ENCODE measurements at places on chromosomes 12 and 14.
A peak's percentile ranks its signal among the peaks of the same experiment; 100 is the strongest.

GRCh38 chr14:59510001-59510400 lies 25.7 kb downstream of the JKAMP start:
- DNase-seq = no peak

GRCh38 chr14:65941091-65941490 lies 528.6 kb downstream of the FUT8 start:
- DNase-seq = no peak

GRCh38 chr12:108482717-108483212 lies 32.3 kb upstream of the FICD start:
- no peak for DNase-seq

- DNase-seq = peak; percentile 92
These were observed 55.6 kb upstream of the PPP2R5C start for GRCh38 chr14:101705733-101706508.

DNA sequence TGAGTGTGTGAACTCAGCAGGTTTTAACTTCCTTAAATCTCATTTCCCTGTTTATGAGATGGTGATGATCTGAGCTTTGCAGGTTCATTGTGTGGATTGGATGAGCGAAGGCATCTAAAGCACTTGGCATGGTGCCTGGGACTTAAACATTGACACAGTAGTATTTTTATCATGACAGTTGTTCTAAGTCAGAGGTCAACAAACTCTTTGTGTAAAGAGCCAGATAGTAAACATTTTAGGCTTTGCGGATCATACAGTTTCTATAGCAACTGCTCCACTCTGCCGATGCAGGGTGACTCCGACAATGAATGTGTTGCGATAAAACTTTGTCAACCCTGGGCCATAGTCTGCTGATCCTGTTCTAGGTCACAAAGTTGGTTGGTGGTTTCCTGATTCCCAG lies 25.2 kb downstream of the SLC24A4 start:
- peak; percentile 18 for DNase-seq

GRCh38 chr14:50726372-50727107 lies 58.4 kb upstream of the SAV1 start:
- no peak for DNase-seq

DNA sequence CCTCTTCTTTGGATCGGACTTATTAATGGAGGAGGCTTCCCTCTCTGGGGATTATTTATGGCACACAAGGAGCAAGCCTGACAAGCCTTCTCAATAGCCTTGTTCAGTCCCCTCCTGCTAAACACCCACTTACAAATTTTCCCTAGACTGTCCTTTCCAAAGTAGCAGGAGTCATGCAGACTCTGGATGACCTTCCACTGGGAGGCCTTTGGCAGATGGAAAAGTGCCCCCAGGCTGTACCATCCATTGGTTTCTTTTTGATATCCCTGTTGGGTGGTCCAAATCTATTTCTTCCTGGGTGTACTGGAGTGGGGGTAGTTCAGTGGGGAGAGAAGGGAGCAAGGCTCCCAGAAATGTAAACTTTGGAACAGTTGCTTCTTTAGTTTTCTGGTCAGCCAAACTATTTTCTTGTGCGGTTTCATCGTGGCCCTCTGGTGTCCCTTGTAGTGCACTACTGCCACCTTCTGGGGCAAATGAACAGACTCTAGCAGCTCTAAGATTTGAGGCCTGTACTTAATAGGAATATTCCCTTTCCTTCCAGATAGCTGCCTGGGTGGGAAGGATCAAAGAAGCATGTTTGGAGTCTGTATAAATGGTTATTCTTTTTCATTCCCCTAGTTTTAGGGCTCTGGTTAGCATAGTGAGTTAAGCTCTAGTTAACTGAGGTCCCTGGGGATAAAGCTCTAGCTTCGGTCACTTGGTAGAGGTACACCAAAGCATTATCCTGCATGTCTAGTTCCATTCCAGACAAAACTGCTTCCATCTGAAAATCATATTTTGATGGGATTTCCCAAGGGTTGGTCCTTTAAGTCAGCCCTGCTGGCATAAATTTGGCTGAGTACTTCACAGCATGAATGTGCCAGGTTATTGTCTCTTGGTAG lies 409.5 kb downstream of the SLC6A15 start:
- DNase-seq = peak; percentile 26

DNA sequence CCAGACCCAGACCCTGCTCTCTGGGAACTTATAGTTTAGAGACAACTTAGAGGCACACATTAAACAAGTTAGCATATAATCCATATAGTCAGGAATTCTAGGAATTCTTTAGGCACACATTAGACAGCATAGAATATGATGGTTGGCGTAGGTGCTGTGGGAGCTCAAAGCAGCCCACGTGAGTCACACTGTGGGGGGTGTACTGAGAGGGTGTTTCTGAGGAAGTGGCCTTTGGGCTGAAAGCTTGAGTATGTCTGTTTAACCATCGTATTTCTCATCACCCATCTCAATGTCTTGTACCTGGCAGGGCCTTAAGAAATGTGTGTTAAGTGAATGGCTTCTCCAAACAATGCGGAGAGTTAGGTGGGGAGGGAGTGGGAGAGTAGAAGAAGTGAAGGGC lies 67.2 kb downstream of the TMEM30B start:
- no peak for DNase-seq

DNA sequence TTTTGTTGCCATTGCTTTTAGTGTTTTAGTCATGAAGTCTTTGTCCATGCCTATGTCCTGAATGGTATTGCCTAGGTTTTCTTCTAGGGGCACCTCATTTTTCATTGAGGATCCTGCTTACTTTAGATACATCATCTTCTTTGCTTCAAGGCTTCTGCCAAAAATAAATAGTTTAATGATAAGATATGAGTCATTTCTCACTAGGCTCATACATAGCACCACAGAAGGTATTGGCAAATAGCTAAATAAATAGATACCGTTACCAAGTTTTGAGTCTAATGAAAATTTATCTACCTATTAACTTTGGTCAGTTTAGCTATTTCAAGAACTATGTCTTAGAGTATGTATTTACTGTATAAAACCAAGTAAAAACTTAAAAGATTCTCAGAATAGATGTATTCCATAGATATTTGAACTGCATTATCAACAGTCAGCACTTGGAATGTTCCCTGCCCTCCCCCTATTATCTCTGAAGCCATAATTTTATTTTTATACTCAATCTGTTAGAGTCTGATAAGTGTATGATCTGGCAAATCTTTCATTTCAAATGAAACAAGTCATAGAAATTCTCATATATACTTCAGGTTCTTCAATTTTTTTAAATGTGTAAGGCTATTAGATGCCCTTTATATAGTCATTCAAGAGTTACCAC lies 310.2 kb downstream of the CCDC91 start:
- DNase-seq = no peak

GRCh38 chr12:102862486-102862885 lies 54.6 kb downstream of the PAH start:
- DNase-seq = no peak

DNA sequence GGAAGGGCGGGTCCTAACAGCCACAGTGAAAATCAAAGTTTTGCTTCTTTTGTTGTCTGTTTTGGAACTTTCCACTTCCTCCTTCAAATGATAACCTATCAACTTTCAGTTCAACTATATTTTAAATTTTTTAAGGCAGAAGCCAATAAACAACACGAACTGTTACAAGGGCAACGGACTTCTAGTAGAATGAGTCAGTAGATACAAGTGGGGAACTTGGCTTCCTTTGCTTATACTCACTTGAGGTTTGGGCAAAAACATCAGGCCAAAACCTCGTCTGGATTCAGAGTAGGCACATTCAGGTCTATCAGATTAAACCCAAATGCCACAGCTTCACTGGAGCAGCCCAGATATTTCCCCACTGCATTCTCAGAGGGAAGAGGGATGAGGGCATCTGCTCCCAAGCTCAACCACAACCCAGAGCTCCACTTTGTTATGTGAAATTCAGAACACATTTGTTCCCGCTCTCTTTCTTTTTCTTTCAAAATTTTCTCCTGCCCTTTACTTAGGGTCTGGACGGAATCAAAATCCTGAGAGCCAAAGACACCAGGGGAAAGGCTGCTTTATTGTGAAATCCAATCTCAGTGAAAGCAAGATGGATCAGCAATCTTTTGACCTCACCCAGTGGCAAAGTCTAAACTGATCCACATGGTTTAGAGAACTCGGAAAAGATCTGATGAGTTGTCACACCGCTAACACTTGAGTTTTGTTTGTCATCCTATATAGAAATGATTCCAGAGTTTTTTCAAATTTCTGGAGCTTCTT lies 152.5 kb upstream of the BTG1 start:
- DNase-seq = peak; percentile 78

GRCh38 chr14:72527591-72527990 lies 366.3 kb downstream of the DPF3 start:
- no peak for DNase-seq

- no peak for DNase-seq
These were observed 86.1 kb downstream of the BCL2L14 start for GRCh38 chr12:12156828-12157227.

DNA sequence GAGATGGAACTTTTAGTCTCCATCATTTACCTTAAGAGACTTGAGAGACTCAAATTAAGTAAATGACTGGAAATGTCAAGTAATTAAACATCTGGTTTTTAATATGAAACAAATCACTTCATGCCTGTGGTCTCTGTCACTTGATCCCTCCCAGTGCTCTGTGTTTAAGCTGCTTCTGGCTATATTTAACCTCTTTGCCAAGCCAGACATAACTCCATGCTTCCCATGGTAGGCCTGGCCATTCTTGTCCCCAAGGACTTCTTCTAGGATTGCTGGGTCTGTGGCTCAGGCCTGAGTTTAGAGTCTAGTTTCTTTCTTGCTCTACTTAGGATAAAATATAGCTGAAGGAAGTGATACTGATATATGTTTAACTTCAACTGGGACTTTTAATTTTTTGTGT lies 1013.6 kb downstream of the FLRT2 start:
- DNase-seq = no peak

DNA sequence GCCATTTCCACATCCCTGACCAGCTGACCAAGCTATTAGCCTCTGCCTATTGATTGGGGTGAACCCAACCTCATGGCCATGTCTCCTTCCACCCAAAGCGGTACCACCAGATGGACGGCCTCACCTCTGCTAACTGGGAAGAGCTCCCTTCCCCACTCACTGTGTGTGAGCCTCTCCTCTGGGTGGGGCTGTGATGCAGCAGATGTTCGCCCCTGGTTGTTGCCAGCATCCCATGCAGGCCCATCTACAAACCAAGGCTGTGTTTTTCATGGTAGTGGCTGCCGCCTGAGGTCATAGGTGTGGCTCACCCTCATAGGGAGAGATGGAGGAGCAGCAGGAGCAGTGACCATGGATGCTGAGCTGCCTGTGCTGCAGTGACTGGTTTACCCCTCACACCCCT lies 47.6 kb upstream of the RD3L start:
- no peak for DNase-seq

DNA sequence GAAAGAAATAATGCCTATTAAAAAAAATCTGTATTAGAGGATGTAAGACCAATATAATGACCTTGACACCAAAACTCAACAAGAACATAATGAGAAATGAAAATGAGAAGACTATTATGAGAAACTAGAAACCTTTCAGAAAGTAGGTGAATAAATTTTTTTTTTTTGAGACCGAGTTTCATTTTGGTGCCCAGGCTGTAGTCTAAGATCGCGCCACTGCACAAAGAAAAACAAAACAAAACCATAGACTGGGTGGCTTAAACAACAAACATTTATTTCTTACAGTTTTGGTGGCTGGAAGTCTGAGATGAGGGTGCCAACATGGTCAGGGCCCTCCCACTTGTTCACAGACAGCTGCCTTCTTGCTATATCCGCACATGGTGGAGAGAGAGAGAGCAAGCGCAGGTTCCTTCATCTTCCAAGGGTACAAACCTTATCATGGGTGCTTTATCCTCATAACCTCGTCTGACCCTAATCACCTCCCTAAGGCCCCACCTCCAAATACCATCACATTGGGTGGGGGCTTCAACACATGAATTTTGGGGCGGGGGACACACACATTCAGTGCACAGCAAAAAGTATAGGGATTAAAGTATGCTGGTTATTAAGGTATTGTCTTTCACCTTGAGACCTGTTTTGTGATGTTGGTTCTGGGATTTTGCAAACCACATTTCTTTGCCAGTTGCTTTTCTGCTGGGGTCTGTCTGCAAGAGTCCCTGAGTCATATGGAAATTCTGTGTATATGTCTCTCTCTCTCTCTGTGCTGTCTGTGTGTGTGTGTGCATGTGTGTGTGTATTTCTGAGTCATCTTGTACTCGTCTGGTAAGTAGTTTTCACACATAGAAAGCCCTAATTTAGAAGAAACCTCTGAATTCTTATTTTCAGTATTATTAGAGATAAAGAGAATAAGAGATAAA lies 26.2 kb downstream of the ZCRB1 start:
- DNase-seq = no peak
